Panc1 (cell line): ENCODE measurements at places on chromosomes 2 and 18.

GRCh38 chr2:173590276-173590861 is 235.7 kb downstream of the CDCA7 start:
- DNase-seq, result peak; percentile 88

DNA sequence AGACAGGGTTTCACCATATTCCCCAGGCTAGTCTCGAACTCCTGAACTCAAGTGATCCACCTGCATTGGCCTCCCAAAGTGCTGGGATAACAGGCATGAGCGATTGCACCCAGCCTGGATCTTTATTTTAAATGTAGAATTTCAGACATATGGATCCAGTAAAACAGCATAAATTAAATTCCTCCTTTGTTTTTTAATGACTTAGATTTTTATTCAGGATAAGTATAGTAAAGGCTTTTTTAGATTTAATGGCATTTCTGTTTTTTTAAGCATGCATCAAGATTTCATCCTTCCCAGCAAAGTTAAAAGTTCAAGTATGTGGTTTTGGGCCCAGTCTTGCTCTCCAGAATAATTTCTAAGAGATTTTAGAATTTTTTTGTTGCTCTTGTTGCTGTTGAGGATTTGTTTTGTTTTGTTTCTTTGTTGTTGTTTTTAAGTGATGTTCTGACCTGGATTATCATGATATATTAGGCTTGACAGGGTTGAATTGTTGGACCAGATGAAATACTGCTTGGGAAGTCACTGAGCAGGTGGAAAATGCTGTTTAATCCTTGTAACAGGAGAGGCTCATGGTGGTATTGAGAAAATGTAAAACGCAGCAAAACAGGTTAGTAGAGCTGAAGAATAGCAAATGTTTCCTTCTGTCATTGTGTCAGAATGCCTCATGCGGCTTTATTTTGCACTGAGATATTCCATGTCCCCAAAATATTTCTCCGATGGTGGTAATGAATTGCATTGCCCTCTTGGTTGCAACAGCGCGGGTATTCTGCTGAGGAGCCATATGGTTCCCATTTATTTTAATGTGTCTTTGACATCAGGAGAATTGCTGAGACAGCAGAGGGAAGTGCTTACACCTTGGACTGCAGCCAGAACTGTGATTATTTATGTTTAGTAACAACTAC is 147.9 kb downstream of the GALNT3 start:
- DNase-seq, result no peak

- DNase-seq, result no peak
Measured at GRCh38 chr2:143284087-143284675, 155.0 kb downstream of the ARHGAP15 start.

DNA sequence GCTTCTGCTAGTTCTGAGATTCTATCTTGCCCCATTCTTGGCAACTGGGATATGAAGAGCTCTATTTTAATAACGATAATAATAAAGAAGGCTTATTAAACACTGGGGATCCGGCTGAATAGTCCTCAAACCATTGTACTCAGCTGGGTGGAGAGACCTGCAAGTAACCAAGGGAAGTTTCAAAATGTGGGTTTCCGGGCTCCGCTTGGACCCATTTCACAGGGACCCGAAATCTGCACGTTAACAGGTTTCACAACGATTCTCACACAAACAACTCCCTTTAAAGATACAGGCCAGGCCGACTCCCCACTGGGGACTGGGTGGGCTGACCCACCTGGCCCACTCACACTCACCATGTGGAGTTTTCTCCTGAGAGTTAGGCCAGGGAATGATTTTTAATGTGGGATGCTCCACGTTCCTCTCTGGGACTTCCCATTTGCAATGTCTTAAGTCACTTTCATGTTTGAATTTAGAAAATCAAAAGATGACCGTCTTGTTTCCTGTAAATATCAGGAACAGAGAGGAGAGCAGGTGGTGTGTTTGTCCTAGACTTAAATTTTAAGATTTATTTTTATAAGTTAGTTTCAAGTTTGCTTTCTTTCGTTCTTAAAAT is 96.3 kb downstream of the SH3RF3 start:
- DNase-seq, result no peak

DNA sequence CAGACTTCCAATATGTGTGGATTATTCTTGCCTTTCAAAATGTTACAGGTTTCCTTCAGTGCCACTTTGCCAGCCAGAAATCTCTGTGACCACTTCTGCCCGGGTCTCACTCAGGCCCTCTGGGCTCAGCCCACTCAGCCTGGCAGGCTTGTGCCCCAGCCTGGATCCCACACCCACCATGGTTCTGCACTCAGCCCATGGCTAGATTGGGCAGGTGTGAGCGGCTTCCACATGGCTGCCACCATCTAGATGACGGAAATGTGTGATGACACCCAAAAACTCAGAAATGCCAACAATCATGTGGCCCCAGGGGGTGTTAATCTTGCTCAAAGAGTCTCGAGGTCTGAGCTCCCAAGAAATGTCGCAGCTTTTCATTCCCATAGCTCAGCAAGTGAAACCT is 1097.5 kb upstream of the SLC39A10 start:
- DNase-seq, result no peak

DNA sequence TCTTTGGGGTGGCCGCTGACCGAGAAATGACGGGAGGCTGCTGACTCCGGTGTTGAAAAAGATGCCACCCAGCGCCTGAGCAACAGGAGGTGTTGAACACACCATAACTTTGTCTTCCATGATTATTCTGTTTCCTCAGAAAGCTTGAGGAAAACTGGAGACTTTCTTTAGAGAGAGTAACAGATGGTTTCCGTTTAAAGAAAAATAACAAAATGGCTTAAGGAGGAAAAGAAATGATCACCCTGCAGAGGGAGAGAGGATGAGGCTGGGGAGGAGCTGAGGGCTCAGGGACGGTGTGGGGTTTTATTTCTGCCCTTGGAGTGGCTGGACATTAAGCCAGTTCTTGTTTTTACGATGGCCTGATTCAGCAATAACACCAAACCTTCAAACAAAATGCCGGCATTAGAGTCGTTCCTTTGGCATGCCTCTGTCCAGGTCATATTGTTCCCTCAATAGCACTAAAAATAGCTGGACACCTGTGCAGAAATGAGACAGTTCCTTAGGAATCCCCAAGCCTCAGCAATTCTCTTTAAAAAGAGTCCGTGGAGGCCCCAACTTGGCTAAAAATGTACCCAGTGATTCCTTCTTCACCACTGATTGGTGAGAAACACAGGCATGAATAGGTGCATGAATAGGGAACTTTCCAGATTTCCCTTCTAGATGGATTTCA is 182.4 kb downstream of the ALPK2 start:
- DNase-seq, result no peak

DNA sequence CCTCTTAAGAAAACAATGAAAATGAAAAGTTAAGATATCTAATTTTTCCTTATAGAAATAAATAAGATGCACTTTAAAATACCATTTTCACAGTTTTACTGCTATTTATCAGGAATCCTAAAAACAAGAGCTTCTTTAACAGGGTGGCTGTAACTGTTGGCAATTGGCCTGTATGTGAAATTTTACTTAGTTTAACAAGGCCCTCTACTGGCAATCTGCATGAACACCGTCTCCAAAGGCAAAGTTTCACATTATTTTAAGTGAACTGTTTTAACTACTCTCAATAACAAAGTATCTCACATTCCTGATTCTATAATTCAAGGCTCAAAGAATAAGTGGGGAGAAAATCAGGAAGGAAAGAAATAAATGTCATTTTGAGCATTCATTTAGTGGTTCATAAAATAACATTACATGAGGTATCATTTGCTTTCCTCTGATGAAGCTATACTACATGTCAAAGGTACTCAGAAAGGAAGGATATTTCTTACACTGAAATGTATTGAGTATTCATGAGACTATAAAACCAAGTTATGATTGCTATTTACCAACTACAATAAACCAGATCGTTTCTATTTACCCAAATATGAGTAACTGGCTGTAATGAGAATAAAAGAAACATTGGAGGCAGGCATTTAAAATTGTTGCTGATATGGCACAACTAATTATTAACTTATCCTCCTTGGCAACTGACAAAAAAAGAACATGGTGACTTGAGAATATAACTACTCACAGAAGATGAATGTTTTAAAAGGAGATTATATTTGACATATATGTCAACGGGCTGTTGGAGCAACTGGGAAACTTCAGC is 7.0 kb downstream of the NCKAP5 start:
- no peak for DNase-seq

GRCh38 chr18:34655131-34655530 is 55.0 kb upstream of the DTNA start:
- no peak for DNase-seq

DNA sequence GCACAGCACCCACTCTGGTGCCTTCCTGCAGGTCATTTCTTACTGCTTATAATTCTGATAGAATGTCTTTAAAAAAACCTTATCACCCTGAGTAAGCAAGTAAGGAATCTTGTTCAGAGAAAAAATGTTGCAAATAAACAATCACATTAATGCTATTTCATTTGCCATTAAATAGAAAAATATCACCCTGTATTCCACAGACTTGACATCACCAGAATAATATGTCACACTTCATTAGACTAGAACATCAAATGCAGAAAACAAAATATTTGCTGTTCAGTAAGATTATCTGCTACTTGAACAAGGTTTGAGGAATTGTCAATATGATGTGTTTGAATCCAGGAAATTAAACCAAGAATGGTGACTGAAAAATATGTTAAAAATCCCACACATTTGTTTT is 236.6 kb upstream of the MMADHC start:
- DNase-seq, result no peak

DNA sequence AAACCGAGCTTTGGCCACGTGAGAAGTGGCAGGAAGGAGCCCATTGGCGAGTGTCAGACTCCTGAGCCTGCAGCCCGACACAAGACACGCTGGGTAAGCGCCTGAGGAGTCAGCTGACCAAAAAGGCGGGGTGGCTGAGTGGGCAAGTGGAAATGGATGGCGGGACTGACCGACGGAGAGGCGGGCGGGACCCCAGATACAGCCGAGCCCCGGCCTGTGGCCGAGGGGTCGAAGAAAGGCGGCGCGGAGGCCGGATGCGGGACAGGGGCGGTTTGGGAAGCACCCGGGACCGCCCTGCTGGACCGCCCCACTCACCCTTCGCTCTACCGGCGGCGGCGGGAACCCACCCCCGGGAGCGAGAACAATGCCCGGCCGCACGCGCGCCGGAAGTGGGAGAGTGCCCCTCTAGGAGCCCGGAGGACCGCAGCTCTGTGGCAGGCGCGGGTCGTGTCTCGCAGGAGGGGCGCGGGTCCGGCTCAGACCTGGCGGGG is 22.8 kb downstream of the ZSCAN30 start:
- DNase-seq, result no peak

DNA sequence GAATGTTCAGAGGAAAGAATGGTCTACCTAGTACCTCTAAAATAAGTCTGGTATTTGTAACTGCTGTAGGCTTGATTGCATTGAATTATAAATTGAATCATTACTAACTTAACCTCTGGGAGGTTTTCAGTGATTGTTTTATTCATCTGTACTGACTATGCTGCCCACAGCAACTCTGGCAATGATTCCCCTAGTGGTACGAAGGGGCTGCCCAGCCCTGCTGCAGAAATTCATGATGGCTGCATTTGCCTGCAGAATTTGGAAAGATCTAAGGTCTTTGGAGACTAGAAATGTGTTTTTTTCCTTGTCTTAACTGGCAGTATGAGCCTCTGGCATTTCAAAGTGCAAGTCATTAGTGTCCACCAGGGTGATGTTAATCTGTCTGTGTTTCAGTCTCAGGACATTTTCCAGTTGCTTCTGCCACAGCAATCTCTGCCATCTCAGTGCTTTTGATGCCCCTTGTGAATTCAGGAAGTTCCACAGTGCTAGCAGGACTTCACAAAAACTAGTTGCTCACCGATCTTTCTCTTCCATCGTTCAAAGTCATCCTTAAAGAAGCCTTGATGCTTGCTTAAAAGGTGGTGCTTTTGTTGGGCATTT is 13.4 kb upstream of the LRPPRC start:
- no peak for DNase-seq

GRCh38 chr18:34859496-34859895 is 149.4 kb downstream of the DTNA start:
- DNase-seq, result no peak

DNA sequence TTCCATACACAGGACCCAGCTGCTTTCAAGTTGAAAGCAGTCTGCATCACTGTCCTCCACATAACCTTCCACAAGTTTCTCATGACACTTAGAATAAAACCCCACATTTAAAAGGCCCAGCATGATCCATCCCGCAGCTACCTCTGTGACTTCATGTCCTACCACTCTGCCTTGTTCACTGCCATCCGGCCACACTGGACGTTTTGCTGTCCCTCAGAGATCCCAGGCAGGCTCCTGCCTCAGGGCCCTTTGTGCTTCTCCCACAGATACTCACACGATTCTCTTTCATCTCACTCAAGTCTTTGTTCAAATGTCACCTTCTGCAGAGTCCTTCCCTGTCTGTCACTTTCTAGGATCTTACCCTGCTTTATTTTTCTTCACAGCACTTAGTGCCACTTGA is 232.9 kb upstream of the BOD1L2 start:
- no peak for DNase-seq

DNA sequence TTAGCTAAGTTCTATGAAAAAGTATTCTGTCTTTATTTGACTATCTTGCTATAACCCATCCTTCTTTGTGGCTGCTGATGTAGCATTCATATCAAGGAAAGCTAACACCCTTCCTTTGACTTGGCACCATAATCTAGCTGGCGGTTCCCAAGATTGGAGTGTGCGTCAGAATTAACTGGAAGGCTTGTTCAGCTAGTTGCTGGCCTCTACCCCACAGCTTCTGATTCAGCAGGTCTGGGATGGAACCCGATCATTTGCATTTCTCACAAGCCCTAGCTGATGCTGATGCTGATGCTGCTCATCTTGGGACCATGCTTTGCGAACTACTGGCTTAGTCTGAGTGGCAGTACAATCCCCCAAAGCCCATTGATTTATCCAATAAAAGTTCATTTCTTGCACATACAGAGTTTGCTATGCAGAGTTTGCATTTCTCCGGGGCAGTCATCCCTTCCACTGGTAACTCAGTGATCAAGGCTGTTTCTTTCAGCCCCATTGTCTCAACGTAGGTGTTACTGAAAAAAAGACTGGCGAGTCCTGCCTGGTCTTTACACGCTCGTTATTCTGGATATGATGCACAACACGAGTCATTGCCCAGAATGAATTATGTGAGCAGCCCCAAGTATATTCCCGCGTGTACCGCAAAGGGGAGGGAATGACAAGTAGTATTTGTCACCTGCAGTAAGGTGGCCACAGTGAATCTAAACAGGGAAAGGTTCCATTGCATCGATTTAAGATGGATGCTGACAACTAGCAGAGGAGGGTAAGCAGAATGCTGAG is 96.5 kb downstream of the ZNF532 start:
- no peak for DNase-seq

DNA sequence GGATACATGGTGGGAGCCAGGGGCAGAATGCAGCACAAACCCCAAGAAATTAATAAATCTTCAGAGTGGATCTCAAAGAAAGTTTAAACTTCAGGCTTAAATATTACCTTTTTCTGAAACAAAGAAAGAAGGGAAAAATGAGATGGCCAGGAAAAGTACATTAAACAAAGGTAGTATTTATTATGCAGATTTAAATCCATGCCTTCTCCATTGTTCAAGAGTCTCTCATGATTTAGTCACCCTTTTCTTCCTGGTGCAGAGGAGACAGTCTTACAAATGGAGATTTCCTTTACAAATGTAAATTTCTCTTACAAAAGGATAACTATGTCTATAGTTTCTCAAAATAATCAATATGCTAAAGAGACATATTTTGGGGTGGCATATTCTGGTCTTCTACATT is 33.4 kb upstream of the PPM1B start:
- DNase-seq, result no peak
